ENCODE measurements at places on chromosomes 2 and 18.

GRCh38 chr2:208531361-208531760, 124.8 kb downstream of the PTH2R start:
- DNase-seq, result no peak

- DNase-seq, result no peak
These were observed 101.7 kb downstream of the SOCS6 start for GRCh38 chr18:70390371-70391090.

GRCh38 chr18:8277270-8277669, 332.0 kb upstream of the RAB12 start:
- DNase-seq, result no peak

DNA sequence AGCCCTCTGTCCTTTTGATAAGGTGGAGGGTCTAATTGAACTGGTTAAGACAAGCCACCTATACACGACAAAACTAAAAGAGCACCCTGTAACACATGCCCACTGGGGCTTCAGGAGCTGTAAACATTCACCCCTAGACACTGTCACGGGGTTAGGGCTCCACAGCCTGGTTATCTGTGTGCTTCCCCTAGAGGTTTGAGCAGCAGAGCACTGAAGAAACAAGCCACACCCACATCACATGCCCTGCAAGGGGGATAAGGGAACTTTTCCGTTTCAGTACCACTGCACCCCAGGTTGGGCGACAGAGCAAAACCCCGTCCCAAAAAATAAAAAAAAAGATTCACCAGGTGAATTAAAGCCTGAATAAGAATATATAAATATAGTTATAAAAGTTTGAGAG, 913.7 kb upstream of the ACVR2A start:
- no peak for DNase-seq

GRCh38 chr2:45651415-45652089, at the start of gene PRKCE:
Gene PRKCE, plus strand, starts transcription at chr2:45651675.
- no peak for DNase-seq

- DNase-seq, result no peak
These were observed 35.1 kb downstream of the MYO7B start for GRCh38 chr2:127570282-127571250.

DNA sequence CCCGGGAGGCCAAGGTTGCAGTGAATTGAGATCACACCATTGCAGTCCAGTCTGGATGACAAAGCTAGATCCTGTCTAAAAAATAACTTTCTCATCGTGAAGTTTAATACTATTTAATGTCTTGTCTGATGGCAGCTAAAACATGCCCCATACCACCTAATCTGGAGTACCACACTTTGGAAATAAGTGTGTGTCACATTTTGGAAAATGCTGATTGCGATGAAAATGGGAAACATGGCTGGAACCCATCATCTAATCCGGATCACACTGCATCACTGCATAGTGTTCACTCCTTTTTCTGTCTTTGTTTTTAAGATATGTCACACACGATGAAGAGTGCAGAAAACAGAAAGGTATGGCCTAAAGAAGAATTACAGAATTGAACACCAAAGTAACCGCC, 31.2 kb upstream of the ALPP start:
- no peak for DNase-seq

- DNase-seq, result no peak
These were observed 300.9 kb downstream of the NBAS start for GRCh38 chr2:15260196-15260595.

- no peak for DNase-seq
These were observed 43.6 kb downstream of the L3MBTL4 start for GRCh38 chr18:6370886-6371635.

GRCh38 chr18:78080081-78080480, 830.4 kb downstream of the GALR1 start:
- no peak for DNase-seq

GRCh38 chr2:109166811-109167210, 37.8 kb downstream of the SH3RF3 start:
- DNase-seq, result no peak

- DNase-seq, result no peak
These were observed 253.7 kb upstream of the PXDN start for GRCh38 chr2:1997976-1998375.

GRCh38 chr2:80135001-80135400, 169.6 kb downstream of the LRRTM1 start:
- DNase-seq, result no peak

DNA sequence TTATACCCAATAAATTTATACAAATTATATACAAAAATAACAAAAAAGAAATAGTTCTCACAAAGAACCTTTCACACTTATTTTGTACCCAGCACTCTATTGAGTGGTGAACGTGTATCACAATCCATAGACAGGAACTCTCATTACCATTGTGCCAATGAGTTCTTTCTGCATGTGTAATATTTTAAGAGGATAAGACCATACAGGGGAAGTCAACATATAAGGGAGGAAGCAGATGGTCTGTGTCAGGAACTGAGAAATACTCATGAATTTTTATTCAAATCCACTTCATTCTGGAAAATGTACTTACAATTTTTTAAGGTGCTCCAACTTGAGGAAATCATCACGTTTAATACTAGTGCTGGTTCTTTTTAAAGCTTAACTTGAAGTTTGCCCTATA, 27.1 kb upstream of the ELOA2 start:
- DNase-seq, result no peak

DNA sequence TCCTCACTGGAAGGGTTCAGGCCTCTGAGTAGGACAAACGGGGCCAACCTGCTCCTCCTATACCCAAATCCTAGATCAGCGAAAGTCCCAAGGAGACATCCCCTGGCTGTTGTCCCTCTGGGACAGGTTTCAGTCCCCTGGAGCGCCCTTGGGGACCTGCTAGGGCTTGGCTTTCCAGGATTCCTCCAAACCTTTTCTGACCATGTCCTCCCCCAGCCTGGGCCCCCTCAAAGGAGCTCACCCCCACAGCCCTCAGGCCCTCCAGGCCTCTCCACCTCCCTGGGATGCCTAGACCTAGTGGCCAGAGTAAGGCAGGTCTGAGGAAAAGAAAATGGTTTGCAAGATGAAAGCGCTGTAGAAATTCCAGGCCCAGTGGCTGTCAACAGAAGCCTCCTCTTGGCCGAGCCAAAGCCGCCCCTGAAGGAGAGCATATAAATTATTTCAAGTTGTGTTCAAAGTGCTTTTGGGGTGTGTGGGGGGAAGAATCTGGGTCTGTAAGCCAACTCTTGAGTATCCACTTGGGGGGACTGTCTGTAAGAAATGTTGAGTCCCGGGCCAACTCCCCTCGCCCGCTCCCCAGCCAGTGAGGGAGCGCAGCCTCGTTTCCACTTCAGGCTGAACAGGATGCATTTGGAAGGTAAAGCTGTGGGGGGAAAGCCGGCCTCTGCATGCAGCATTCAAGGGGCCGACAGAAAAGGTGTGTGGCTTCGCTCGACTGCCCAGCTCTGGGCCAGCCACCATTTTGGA, 158.6 kb downstream of the DYSF start:
- no peak for DNase-seq

GRCh38 chr2:20400787-20401488, 45.9 kb upstream of the RHOB start:
- DNase-seq, result no peak

GRCh38 chr2:206873423-206873822, 65.9 kb upstream of the CPO start:
- no peak for DNase-seq

DNA sequence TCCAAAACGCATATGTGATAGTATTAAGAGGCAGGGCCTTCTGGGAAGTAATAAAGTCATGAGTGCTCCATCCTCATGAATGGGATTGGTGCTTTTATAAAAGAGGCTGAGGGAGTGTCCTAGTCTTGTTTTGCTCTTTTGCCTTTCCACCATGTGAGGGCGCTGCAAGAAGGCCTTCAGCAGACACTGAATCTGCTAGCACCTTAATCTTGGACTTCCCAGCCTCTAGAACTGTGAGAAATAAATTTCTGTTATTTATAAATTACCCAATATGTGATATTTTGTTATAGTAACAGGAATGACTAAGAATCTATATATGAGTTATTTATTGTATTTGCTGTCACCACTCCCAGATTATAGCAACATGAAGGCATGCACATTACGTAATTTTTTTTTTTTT, 63.5 kb downstream of the PLA2R1 start:
- no peak for DNase-seq

DNA sequence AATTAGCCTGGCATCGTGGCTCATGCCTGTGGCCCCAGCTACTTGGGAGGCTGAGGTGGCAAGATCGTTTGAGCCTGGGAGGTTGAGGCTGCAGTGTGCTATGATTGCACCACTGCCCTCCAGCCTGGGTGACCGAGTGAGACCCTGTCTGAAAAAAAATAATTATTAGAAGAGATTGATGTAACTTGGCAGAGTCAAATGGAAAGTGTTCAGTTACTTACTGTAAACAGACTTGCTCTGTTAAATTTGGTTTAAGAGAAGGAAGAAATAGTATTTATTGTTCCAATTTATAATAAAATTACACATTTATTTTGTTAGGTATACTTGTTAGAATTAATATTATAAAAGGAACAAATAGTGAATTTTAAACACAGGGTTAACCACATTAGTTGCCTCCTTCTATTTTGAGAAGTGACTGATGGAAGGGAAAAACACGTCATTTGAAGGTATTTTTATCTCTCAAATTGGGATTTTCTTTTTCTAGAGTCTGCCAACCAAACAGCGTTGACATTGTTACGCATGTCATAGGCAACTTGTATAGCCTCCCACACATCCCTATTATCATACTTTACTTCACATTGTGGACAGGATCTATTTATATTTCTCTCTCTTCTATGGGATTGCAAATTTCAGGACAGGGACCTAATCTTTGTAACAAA, 118.8 kb upstream of the B3GNT2 start:
- DNase-seq, result no peak

DNA sequence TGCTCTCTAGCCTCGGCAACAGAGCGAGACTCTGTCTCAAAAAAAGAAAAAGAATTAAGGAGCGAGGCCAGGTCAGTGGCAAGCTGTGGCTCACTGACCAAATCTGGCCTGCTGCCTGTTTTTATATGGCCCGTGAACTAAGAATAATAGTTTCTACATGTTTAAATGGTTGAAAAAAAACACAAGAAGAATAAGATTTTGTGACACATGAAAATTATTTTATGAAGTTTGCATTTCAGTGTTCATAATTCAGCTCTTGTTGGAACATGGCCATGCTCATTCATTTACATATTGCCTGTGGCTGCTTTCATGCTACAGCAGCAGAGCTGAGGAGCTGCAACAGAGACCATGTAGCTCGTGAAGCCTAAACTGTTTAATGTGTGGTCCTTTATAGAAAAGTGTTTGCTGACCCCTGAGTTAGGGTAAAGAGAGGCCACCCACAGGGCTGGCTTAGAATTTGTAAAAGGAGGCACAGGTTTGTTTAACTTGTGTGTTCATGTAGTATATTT, 59.5 kb downstream of the MFSD6 start:
- DNase-seq, result no peak

- DNase-seq, result no peak
These were observed 2.3 kb upstream of the CHN1 start for GRCh38 chr2:175007510-175007909.

GRCh38 chr2:120809609-120810440, 74.2 kb downstream of the GLI2 start:
- no peak for DNase-seq

DNA sequence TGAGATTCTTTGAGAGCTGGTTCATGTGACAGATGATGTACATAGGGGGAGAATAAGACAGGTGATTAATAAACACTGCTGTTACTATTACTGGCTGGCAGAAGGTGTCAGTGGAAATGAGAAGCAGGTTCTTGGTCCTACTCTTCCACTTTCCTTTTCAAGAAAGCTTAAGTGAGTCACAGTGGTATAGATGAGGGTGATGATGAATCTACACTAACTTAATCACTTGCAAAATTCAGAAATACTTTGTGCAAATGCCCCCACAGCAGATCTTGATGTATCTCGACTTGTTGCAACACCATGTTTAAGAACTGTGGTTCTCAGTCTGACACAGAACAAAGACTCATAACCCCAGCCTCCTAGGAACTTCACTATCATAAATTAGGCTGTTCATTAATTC, 35.9 kb upstream of the MGAT5 start:
- no peak for DNase-seq

DNA sequence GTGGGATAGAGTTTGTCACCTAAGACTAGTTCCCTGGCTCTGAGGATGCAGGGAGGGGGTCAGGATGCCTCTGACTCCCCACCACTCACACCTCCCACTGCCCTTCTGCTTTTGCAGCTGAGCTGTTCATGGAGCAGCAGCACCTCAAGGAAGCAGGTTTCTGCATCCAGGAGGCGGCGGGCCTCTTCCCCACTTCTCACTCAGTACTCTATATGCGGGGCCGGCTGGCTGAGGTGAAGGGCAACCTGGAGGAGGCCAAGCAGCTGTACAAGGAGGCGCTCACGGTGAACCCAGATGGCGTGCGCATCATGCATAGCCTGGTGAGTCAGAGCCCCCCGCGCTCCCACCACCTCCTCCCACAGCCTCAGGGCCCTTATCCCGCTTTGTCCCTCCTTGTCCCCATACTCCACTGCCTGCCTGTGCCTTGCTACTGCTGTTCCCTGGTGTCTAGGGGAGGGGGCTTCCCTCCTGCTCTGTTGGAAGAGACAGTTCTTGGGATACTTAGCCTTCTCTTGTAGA, 94.4 kb downstream of the STPG4 start:
- no peak for DNase-seq

DNA sequence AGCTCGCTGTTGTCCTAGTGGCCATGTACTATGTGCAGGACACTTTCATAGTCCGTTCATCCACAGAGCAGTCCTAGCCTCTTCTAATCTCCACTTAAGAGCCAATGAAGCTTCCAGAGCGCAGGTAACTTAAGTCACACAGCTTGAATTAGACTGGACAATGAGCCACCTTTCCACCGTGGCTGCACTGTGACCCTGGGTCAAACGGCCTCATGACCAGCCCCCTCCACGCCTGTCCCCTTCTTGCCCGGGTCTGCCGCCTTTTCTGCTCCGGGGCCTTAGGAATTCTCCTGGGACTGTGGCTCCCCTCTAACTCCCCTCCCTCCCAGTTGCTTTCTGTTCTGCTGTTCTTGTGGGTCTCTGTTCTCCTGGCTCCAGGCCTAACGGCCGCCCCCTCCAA, 8.4 kb upstream of the PRKCE start:
- DNase-seq, result no peak

GRCh38 chr2:10072656-10073480, 7.3 kb downstream of the CYS1 start:
- peak; percentile 71 for DNase-seq

GRCh38 chr2:172460780-172461201, 33.4 kb downstream of the ITGA6 start:
- no peak for DNase-seq

GRCh38 chr2:147174824-147175254, 670.0 kb upstream of the ACVR2A start:
- no peak for DNase-seq

All from AG04450 (cell line).